Activated CD4-positive, alpha-beta memory T cell treated with anti-CD3 and anti-CD28 coated beads, Interleukin-2, amount 10 ng/mL, durations not matched to agents 7 days and 5 days (primary cell): ENCODE measurements at places on chromosomes 1 and 21. TPM values are rescaled to one million over a fixed set of nuclear protein-coding genes. Genes with fewer than 3 reads are reported as not detected.

DNA sequence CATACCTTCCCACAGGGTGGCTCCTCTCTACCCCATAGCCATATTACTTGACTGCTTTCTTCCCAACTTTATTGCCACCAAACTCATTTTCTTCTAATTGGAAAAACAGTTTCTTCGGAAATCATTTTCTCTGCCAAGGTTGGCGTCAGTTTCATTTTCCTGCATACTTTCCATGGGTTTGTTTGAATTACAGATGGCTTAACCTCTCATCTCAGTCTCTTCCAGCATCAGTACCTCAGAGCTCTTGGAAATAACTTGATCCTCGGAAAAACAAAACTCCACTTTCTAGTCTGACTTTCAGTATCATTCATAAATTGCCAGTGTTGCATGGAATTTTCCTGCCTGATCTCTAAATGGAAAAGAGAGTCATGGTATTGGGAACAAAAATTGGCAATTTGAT lies 20.3 kb upstream of the PRDM2 start:
- no peak for DNase-seq

- DNase-seq, result no peak
Observed at GRCh38 chr1:172547071-172547470, 14.1 kb downstream of the SUCO start.

DNA sequence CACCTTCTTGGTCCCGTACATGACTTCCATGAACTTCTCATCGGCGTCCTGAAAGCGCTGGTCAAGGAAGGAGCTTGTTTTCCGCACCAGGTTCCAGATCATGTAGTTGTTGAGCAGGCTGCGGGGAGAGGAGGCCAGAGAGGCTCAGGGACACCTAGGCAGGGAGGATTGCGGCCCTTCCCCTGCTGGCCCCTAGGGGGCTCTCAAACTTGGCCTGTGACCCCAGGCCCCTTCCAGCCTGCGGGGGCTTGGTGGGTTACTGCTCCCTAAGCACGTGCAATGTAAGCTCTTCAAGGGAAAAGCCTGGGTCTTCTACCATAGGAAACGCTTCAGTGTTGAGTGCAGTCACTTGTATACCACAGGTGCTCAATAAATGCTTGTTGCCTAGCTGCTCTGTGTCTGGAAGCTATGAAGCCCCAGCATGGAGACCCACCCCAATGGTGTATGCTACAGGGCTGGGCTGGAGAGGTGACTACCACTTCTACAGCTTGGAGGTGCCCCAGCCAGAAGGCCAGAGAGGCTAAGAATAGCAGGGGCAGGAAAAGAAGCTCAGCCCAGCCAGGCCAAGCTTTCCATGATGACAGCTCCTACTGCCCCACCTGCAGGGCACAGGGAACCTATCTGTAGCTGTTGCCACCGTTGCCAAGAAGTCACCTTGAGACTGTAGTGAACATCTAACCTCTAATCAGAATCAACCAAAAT lies 45.1 kb downstream of the ECE1 start:
- DNase-seq, result no peak

DNA sequence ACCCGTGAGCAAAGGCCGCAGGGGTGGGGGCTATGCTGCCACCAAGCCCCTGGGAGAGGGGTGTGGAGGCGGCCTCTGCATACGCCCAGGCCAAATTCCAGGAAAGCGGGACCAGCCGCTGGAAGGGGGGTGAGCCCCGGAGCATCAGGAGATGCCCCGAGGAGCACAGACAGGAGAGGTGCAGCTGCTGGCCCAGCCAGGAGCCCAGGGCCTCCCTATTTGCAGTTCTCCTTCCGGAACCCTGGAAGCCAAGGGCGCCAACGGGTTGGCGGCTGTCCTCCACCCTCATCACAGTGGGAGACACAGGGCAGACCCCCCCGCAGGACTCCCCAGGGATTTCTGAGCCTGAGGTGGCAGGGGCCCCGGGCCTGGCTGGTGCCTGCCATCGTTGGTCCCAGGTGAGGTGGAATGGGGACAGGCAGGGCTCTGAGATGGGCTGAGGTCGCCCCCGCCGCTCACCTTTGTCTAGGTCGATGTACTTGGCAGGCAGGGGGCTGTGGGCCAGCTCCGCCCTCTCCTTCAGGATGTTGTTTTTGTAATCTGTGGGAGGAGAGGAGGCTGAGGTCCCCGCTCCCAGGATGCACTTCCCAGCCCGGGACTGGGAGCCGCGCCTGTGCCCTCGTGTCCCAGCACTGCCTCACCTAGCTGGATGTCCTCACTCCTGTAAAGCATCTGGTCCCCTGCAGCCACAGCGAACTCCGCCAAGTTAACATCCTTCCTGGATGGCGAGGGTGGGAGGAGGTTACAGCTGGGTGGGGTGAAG lies 4.4 kb upstream of the DVL1 start:
- no peak for DNase-seq

AGTRAP gene
- total RNA-seq, result 52.7 TPM

- no peak for DNase-seq
Observed at GRCh38 chr1:175804561-175804960, 61.2 kb upstream of the TNR start.

DNA sequence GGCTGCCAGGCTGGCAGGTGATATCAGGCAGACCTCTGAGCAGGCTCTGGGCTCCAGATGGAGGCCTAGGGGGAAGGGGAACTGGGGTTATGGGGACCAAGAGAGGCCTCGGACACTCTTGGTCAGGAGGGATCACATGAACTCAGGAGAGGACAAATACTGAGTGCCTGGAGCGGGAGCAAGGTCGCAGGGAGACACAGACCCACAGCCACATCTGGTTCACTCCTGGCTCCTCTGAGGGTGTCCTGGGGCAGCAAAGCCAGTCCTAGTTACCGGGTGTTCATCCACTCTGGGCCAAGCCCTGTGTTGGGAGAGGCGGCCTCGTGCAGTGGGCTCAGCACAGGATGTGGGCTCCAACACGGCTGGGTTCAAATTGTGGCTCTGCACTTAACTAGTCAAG lies 239.0 kb downstream of the PTPRU start:
- no peak for DNase-seq

DNA sequence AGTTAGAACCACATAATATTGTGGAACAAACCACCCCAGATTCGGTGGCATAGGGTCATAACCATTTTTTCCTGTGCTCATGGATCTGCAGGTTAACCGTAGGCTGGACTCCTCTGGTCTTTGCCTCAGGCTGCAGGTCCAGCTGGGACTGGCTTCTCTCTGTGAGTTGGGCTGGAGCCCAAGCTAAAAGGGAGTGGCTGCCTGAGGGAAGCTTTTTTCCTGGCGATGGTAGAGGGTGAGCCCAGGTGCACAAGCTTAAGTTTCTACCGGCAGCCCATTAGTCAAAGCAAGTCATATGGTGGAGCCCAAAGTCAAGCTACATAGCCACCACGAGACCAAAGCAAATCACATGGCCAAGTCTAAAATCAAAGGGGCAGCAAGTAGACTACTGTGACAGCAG lies 13.8 kb downstream of the EPHX4 start:
- no peak for DNase-seq
